ENCODE measurements at places on chromosomes 12 and 14.

- no peak for DNase-seq
These were observed 617 bp downstream of the TTC8 start for GRCh38 chr14:88825078-88825458.

DNA sequence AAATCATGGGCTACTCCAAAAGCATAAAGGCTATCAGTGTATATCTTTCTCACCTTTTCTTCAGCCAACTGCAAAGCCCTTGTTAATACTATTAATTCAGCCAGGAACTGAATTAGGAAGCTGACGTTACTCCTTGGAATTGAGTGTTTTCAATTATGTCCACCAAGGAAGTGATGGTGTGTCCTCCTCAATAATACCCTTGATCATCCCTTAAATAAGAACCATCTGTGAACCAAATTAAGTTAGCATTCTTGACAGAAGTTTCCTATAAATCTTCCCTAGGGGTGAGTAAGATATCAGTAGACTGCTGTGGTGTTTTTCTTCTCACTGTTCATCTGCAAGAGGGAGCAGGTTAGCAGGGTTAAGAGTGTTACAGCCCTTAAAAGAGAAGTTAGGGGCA lies 252.3 kb upstream of the AVPR1A start:
- no peak for DNase-seq

DNA sequence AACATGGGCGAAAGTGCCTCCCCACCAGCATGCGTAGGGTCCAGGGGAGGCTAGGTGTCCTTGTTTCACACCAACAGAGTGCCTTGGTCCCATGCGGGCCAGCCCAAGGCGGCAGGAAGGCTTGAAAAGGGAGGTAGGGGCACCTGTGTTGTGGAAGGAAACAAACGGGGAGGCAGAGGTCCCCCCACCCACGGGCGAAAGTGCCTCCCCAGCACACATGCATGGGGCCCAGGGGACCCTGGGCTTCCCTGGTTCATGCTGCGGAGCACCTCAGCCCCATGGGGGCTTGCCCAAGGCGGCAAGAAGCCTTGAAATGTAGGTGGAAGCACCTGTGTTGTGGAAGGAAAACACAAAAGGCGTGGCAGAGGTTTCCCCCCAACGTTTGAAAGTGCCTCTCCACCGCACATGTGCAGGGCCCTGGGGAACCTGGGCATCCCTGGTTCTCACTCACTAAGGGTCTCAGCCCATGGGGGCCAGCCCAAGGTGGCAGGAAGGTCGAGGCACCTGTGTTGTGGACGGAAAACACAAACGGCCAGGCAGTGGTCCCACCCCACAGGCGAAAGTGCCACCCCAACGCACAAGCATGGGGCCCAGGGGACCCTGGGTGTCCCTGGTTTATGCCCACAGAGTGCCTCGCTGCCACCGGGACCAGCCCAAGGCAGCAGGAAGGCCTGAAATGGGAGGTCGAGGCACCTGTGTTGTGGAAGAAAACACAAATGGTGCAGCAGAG lies 374.7 kb downstream of the ALG10 start:
- no peak for DNase-seq

GRCh38 chr12:58745348-58746125 lies 174.8 kb downstream of the LRIG3 start:
- no peak for DNase-seq

DNA sequence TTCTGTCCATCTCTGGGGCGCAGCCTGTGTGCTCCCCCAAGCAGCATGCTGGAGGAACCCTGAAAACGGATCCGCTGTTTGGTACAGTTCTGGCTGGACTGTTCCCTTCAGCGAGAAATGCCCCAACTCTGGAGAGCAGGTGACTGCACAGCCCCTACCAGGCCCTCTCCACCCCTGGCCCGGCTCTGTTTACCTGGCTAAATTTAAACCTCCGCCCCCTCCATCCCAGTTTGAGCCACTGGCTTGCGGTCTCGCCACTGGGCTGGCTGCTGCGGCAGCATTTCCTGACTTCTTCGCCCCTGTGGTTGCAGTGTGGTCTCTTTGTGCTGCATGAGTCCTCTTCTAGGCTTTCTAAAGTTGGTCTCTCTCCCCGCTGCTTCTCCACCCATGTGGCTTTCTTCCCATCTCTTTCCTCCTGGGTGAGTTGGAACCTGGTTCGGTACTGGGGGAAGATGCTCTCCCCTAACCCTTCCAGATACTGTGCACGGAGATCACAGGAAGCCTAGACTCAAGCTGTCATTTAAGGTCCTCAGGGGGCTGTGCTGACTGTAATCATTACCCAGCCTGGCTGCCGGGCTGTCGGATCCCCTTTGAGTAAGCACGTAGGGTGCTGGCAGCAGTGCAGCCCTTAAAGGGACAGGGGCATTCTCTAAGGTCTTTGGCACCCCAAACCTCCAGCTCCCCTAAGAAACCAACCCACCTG lies 60.6 kb downstream of the FBXL14 start:
- no peak for DNase-seq

- no peak for DNase-seq
These were observed 105.6 kb upstream of the COCH start for GRCh38 chr14:30768791-30769190.

GRCh38 chr12:104599272-104600035 lies 142.7 kb downstream of the CHST11 start:
- DNase-seq, result no peak

- no peak for DNase-seq
These were observed 35.7 kb upstream of the TMEM263 start for GRCh38 chr12:106919910-106920544.

GRCh38 chr12:9144730-9145106 lies 29.0 kb upstream of the A2M start:
- DNase-seq, result no peak

- DNase-seq, result no peak
These were observed 20.1 kb upstream of the PPFIA2 start for GRCh38 chr12:81779216-81779615.

GRCh38 chr12:106906715-106907114 lies 49.0 kb upstream of the TMEM263 start:
- DNase-seq, result no peak
